ENCODE measurements at places on chromosomes 4 and X. TPM values are rescaled to one million over a fixed set of nuclear protein-coding genes. Genes with fewer than 3 reads are reported as not detected.

- no peak overlapping the region for H3K27ac ChIP-seq
- no peaks in the 10 kb centered on the region for H3K27me3 ChIP-seq
- no peaks in the 10 kb centered on the region for H3K36me3 ChIP-seq
- no peaks in the 10 kb centered on the region for H3K4me1 ChIP-seq
Observed at GRCh38 chrX:85309717-85310116, 65.9 kb downstream of the ZNF711 start.

GRCh38 chr4:71187404-71188155, 151.2 kb upstream of the SLC4A4 start:
- H3K4me1 ChIP-seq, result no peaks in the 10 kb centered on the region
- DNase-seq, result no peak
- H3K36me3 ChIP-seq, result no peaks in the 10 kb centered on the region

GRCh38 chr4:159506801-159507517, 404.1 kb downstream of the RAPGEF2 start:
- H3K4me3 ChIP-seq, result no peak overlapping the region
- H3K27me3 ChIP-seq, result no peaks in the 10 kb centered on the region
- DNase-seq, result no peak
- H3K4me1 ChIP-seq, result no peaks in the 10 kb centered on the region

DNA sequence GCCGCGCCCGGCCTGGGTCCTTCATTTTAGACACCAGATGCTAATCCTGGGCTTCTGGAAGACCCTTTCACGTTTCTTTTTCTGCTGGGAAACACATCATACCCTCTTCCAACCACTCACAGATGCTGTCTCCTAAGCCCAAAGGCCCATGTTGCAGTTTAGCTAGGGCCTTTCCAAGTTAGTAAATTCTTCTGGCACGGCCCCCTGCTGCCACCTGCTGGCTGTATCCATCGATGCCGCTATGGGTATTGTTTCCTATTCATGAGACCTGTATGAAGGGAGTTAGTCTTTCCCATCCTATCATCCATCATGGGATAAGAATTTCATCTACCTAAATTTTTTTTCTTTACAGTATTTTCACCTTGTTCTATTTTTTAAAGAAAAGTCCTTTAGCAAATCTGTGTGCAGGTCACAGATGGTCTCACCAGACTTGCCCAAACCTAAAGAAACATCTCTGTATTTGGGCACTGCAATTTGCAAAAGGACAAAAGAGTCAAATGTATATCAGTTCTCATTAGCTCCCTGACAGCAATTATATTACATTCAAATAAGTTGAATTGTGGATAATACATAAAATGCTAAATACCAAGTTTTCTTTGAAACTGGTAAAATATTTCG, 37.8 kb upstream of the SLC9A7 start:
- H3K27me3 ChIP-seq, result no peaks in the 10 kb centered on the region
- peaks cover 11% of the 10 kb centered on the region for H3K4me1 ChIP-seq
- H3K4me3 ChIP-seq, result no peak overlapping the region
- peak; percentile 52 for DNase-seq
- H3K27ac ChIP-seq, result no peak overlapping the region
- no peaks in the 10 kb centered on the region for H3K36me3 ChIP-seq

DNA sequence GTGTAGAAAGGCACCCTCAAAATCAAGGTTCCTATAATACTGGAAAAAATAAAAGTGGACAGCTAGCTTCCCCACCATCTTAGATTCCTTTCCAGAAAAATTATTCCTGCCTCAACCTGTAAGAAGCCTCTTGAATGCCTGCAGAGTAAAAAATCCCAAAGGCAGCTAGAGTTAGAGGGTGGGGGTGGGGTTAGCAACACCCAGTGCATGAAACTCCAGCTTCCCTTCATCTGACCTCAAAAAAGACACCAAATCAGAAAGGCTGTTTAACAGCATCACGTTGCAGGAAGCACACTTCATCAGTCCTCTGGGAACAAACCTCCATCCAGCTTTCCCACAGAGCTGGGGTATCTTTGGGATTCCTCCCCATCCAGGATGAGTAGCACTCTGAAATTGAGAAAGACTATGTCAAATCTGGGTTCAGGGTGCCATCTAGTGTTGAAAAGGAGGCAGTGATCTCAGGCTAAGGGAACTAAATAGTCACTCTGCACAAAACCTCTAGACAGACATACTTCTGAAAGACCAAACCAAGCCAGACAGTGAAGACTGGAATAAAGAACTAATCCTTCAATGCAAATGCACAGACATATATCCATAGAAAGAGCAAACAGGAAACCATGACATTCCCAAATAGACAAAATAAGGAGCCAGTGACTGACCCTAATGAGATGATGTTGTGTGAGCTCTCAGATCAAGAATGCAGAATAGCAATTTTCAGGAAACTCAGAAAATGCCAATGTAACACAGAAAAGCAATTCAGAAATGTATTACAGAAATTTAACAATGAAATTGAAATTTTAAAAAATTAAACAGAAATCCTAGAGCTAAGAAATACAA, 97.9 kb downstream of the ARHGEF9 start:
- no peak overlapping the region for H3K4me3 ChIP-seq
- H3K4me1 ChIP-seq, result no peaks in the 10 kb centered on the region
- no peak overlapping the region for H3K27ac ChIP-seq
- H3K36me3 ChIP-seq, result no peaks in the 10 kb centered on the region
- DNase-seq, result peak; percentile 35
- H3K27me3 ChIP-seq, result no peaks in the 10 kb centered on the region

- no peaks in the 10 kb centered on the region for H3K36me3 ChIP-seq
- no peaks in the 10 kb centered on the region for H3K4me1 ChIP-seq
- no peak overlapping the region for H3K4me3 ChIP-seq
- no peaks in the 10 kb centered on the region for H3K27me3 ChIP-seq
Observed at GRCh38 chr4:40856277-40856839, 106.6 kb downstream of the NSUN7 start.

DNA sequence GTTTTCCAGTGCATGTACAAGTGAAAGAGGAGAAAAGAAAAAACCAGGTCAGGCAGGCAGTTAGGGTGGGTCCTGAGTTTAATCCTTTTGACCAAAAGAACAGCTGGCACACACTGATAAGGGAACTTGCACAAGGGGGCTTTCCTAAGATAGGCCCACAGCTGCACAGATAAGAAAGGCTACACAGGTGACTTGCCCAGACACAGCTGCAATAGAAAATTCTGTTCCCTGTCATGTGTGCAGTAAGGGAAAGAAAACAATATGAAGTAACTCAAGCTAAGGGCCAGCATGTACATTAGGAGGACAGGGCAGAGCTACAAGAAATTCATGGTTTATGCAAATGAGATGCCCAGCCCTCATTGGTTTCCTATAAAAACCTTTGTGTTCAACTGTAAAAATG, 32.9 kb downstream of the LUZP4 start:
- H3K27me3 ChIP-seq, result no peaks in the 10 kb centered on the region
- no peak overlapping the region for H3K4me3 ChIP-seq

- H3K36me3 ChIP-seq, result no peaks in the 10 kb centered on the region
- no peak for DNase-seq
- no peaks in the 10 kb centered on the region for H3K4me1 ChIP-seq
Observed at GRCh38 chr4:52600275-52600674, 58.8 kb downstream of the USP46 start.

- H3K27ac ChIP-seq, result peak overlapping the region; percentile 95
- DNase-seq, result no peak
- peak overlapping the region; percentile 90 for H3K4me3 ChIP-seq
- H3K36me3 ChIP-seq, result peaks cover 11% of the 10 kb centered on the region
Observed at GRCh38 chrX:132218100-132218812, 991 bp downstream of the RAP2C start.

GRCh38 chr4:161577579-161578301, 586.1 kb downstream of the FSTL5 start:
- DNase-seq, result no peak
- H3K27ac ChIP-seq, result no peak overlapping the region
- no peaks in the 10 kb centered on the region for H3K27me3 ChIP-seq
- no peak overlapping the region for H3K4me3 ChIP-seq
- H3K36me3 ChIP-seq, result no peaks in the 10 kb centered on the region
- H3K4me1 ChIP-seq, result no peaks in the 10 kb centered on the region

- H3K27ac ChIP-seq, result no peak overlapping the region
- H3K4me1 ChIP-seq, result no peaks in the 10 kb centered on the region
- no peaks in the 10 kb centered on the region for H3K27me3 ChIP-seq
Observed at GRCh38 chr4:173590697-173591096, 60.7 kb upstream of the HAND2 start.

DNA sequence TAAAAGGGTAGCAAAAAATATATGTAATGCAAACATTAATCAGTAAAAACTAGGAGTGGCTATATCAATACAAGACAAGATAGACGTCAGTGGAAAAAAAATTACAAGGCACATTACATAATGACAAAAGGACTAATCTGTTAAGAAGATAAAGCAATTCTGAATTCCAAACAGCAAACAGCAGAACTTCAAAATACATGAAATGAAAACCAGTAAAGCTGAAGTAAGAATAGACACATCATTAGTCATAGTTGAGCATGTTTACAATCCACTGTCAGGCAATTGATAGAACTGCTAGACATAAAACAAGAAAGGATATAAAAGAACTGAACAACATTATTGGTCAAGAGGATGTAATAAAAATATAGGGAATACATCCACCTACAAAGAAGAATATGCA, 12.2 kb downstream of the SULT1B1 start:
- no peaks in the 10 kb centered on the region for H3K4me1 ChIP-seq
- no peak for DNase-seq
- no peaks in the 10 kb centered on the region for H3K36me3 ChIP-seq
- H3K27ac ChIP-seq, result no peak overlapping the region
- no peak overlapping the region for H3K4me3 ChIP-seq

DNA sequence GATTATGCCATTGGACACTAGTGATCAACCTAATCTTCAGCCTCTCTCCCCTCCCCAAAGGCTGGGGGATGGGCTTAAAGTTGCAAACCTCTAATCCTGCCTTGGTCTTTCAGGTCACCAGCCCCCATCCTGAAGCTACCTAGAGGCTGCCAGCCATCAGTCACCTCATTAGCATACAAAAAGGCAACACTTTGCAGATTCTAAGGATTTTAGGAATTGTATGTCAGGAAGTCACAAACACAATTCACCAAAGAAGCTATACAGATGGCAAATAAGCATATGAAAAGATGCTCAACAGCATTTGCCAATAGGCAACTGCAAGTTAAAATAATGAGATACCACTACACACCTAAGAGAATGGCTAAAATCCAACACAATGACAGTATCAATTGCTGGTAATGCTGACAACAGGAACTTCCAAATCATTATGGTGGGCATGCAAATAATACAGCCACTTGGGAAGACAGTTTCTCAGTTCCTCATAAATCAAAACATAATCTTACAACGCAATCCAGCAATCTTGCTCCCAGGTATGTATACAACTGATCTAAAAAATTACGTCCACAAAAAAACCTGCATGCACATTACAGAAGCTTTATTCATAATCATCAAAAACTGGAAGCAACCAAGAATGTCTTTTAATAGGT, 9.0 kb upstream of the PIM2 start:
- H3K27me3 ChIP-seq, result no peaks in the 10 kb centered on the region
- DNase-seq, result no peak
- no peaks in the 10 kb centered on the region for H3K4me1 ChIP-seq
- no peaks in the 10 kb centered on the region for H3K36me3 ChIP-seq

DNA sequence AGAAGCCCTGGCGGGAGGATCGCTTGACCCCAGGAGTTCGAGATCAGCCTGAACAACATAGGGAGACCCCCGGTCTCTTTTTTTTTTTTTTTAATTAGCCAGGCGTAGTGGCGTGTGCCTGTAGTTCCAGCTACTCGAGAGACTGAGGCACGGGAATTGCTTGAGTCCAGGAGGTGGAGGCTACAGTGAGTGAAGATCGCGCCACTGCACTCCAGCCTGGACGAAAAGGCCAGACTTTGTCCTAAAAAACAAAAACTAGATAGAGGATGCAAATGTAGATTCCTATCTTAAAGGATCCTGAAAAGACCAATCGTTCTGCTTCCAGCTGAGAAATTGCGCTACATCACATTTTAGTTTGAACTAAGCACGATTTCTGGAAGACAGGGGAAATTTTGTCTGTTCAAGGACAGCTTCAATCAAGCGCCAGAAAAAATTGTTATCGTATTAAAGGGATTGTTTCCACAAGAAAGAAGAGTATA, 627 bp upstream of the HSD17B11 start:
- peaks cover 6% of the 10 kb centered on the region for H3K36me3 ChIP-seq
- peak overlapping the region; percentile 93 for H3K4me3 ChIP-seq
- peak overlapping the region; percentile 95 for H3K27ac ChIP-seq
- DNase-seq, result no peak
- H3K27me3 ChIP-seq, result no peaks in the 10 kb centered on the region

DNA sequence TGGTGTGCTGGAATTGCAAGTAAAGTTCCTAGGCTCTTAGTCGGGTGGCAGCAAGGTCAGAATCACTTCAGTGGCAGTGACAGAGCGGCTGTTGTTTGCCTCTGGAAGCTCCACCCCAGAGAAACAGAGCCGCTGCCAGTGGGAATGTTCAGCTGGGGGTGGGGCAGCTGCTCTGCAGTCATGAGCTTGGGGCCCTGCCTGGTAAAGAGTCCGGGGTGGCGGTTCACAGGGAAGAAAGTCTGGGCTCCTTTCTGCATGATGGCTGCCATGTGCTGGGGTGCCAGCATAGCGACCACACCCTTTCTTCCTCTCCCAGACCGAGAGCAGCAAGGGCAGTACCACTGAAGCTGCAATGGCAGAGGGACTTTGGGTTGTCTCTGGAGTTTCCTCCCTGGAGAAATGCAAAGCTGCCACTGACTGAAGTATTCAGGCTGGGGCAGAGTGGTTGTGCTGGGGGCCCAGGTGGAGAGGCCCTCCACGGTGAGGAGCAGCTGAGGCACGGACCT, 108.8 kb upstream of the CENPE start:
- no peak overlapping the region for H3K4me3 ChIP-seq
- no peak for DNase-seq
- no peaks in the 10 kb centered on the region for H3K4me1 ChIP-seq
- H3K27ac ChIP-seq, result no peak overlapping the region

DNA sequence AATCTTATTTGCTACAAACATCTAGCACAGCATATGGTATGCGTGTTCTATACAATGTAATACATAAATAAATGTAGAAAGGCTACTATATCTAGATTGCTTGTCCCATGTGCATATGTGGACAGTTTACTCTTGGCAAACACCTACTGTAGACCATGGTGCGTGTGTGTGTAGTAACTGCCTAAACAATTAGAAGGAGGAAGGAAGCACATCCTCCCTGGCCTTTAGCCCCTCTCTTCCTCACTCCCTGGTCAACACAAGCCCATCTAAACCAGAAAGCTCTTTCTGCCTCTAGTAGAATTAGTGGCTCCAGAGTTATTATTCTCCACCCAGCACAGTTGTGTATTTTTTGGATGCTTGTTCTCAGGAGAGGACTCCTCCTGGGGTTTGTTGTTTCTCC, 73.9 kb downstream of the KDR start:
- H3K4me3 ChIP-seq, result no peak overlapping the region
- H3K36me3 ChIP-seq, result no peaks in the 10 kb centered on the region
- no peak for DNase-seq
- H3K27ac ChIP-seq, result no peak overlapping the region

The OR13H1 gene
- not detected for total RNA-seq

The ART3 gene
- not detected for total RNA-seq

The PDZD4 gene
- total RNA-seq, result 37.2 TPM

The DRD5 gene
- total RNA-seq, result not detected

The SORCS2 gene
- 0.15 TPM for total RNA-seq

The PAK3 gene
- total RNA-seq, result 0.15 TPM

The ETDA gene
- not detected for total RNA-seq

The CPLX1 gene
- total RNA-seq, result 6.7 TPM

The GIMD1 gene
- total RNA-seq, result not detected

The ZNF185 gene
- 5.4 TPM for total RNA-seq

The DKC1 gene
- 179 TPM for total RNA-seq

The FDCSP gene
- not detected for total RNA-seq
